ENCODE measurements at places on chromosomes 4 and X.

DNA sequence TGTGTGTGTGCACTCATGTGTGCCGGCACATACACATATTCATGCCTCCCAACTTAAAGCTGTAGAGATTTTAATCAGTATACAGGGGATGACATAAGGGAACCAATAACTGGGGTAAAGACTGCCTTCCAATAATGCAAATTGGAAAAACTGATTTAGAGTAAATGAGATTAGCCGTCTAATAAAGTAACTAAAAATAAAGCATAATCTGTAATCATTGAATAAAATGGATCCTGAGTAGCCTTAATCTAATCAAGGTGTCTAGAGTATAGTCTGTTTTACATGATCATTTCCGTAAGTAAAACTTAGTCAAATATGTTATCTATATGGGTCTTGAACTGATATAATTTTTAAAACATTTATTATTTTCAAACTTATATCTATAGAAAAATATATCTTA lies 925.8 kb downstream of the FSTL5 start:
- no peak for DNase-seq

GRCh38 chr4:77776182-77777134 lies 42.7 kb downstream of the CNOT6L start:
- no peak for DNase-seq

DNA sequence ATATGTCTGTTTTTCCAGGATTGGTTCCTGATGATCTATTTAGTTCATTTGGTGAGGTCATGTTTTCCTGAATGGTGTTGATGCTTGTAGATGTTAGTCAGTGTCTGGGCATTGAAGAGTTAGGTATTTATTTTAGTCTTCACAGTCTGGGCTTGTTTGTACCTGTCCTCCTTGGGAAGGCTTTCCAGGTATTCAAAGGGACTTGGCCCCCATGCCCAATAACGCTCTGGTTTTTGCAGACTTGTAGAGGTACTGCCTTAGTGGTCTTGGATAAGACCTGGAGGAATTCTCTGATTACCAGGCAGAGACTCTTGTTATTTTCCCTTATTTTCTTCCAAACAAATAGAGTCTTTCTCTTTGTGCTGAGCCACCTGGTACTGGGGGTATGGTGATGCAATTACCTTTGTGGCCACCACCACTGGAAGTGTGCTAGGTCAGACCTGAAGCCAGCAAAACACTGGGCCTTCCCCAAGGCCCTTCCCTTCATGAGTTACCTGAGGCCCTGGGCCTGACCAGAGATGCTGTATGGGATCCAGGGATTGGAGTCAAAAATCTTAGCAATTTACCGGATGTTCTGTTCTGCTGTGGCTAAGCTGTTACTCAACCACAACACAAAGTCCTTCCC lies 63.3 kb upstream of the RXFP1 start:
- no peak for DNase-seq

- no peak for DNase-seq
Measured at GRCh38 chr4:157459785-157460184, 239.3 kb downstream of the GRIA2 start.

DNA sequence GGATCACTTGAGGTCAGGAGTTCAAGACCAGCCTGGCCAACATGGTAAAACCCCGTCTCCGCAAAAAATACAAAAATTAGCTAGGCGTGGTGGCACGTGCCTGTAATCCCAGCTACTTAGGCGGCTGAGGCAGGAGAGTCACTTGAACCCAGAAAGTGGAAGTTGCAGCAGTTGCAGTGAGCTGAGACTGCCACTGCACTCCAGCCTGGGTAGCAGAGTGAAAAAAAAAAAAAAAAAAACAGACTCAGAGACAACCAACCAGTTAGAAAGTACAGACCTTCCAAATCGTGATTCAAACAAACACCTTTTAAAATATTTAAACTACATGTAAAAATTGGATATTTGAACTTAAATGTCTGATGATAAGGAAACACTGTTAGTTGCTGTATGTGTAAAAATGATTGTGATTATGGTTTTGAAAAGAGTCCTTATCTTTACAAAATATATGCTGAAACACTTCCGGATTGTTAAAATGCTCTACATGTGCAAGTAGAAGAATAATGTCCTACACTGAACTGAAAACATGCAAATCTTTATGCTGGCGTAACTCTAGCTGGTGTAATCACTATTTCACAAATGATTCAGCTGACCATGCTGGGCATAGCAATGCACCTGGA lies 37.8 kb downstream of the SH3KBP1 start:
- no peak for DNase-seq

GRCh38 chr4:104756837-104757236 lies 262.1 kb upstream of the CXXC4 start:
- DNase-seq: no peak

- DNase-seq: no peak
Measured at GRCh38 chr4:115119804-115120352, 6.5 kb upstream of the NDST4 start.

- no peak for DNase-seq
Measured at GRCh38 chrX:94751611-94752010, 1077.6 kb downstream of the FAM133A start.

DNA sequence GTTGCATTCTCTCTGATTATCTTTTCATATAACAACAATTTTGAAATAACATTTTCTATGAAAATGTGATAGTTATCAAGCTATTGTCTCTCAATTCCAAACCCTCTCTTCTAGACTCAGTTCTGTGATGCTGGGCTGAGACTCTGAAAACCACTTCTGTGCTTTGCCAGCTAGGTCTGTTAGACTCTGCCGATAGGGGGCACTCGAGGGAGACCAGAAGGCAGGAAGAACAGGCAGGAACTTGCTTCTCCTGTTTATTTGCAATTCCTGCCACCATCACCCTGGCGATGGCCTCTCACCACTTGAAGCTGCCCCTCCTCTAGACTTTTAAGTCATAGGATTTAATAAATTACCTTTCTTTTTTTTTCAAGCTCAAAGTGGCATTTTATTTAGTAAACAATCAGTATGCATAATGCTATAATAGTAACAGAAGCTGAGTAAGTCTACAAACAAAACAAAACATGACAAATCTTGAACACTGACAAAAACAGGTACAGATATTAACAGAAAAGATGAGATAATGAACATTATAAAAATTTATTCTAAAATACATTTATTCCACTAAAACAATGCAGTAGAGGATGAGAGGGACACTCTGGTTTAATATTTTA lies 49.7 kb downstream of the RASL11B start:
- peak; percentile 59 for DNase-seq

DNA sequence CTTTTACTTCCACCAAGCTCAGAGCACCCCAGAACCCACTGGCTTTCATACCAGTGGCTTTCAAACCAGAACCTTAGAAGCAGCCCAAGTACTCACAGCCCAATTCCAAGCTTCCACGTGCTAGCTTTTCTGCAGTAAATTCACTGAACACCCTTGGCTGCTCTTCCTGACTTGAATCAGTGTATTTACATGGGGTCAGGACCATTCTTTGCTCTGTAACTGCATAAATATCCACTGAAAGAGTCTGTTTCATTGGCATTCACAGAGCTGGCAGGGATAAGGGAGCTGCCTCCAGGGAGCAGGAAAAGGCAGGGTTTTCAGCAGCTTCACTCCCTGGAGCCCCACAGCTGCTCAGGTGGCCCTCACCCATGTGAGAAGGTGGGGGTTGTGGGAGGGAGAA lies 43.8 kb downstream of the RAI2 start:
- DNase-seq: no peak

GRCh38 chr4:38866973-38867477 lies 581 bp upstream of the FAM114A1 start:
- no peak for DNase-seq

- no peak for DNase-seq
Measured at GRCh38 chrX:130799393-130799792, 103.6 kb downstream of the ENOX2 start.
